ENCODE measurements at places on chromosomes 5 and 9.

GRCh38 chr9:134026581-134026980 lies 1.3 kb downstream of the BRD3OS start:
- DNase-seq, result no peak

GRCh38 chr9:122860319-122861142 lies 32.1 kb upstream of the PDCL start:
- no peak for DNase-seq

GRCh38 chr5:137294604-137295003 lies 204.5 kb downstream of the SPOCK1 start:
- DNase-seq, result no peak

- DNase-seq, result no peak
Observed at GRCh38 chr5:1794901-1795290, 4.7 kb downstream of the MRPL36 start.

DNA sequence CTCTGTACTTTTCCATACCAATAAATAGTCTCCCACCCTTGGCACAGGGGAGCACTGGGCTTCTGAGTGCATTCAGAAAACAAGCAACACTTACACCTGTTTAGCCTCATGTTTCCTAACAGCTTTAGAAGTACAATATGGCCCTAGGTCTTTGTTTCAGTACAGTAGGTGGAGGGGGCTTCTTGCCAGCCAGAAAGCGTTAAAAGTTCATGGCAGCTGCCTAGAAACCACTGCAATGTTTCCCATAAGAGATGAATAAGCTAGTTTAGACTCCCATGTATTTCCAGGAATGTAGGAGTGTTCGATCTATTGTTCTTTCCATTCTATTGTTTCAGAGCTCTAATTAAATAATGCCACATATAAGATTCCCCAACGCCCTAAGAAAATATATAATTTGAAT lies 444.8 kb downstream of the ARHGEF28 start:
- no peak for DNase-seq

GRCh38 chr9:11206925-11207324 lies 594.1 kb upstream of the PTPRD start:
- DNase-seq, result no peak

DNA sequence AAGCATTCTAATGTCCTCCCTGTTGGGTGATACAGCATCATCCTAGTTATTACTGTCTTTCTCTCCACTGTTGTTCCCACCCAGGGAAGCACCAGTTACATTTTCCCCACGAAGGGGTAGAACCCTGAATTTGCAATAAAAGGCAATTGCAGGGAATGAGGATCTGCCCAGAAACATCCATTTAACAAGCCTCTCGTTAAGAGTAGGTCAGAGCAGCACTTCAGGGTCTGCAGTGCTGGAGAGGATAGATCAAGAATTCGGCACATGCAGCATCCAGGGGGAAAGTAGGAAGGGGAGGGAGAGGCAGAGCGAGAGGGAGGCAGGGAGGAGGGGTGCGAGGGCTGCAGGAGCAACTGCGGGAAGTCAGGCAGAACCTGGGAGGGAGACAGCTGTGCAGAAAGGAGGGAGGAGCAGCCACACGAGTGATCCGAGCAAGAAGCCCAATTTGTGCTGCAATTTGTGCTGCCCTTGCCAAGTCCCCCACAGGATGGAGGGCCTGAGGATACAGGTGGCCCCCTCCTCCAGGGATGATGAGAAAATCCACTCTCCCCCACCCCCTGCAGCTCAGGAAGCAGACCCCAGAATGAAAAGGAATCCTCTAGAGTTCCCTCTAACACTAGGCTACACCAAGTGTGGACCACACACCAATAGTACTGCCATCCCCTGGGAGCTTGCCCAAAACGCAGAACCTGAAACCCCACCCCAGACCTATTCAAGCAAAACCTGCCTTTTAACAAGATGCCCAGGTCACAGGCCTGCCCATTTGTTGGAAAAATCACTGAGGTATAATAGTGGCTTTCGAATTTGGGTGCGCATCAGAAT lies 62.2 kb downstream of the EPB41L4B start:
- DNase-seq, result no peak

DNA sequence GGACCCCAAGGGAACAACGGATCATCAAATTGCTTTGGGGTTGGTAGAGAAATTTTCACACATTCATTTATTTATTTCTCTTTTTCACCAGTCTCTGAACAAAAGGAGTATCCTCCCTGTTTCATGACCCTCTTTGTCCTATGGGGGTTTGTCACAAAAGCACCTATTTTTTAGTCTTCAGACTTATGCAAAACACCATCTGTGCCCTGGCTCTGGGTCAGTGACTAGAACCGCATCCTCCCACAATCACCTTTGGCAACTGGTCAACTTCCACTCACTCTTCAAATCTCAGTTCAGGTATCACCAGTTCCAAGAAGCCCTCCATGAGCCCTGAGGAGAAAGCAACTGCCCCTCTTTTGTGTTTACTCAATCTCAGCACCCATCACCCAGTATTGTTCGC lies 395.7 kb downstream of the CDK5RAP2 start:
- DNase-seq, result no peak

- DNase-seq, result no peak
Observed at GRCh38 chr5:71982717-71983395, 124.4 kb upstream of the MAP1B start.

DNA sequence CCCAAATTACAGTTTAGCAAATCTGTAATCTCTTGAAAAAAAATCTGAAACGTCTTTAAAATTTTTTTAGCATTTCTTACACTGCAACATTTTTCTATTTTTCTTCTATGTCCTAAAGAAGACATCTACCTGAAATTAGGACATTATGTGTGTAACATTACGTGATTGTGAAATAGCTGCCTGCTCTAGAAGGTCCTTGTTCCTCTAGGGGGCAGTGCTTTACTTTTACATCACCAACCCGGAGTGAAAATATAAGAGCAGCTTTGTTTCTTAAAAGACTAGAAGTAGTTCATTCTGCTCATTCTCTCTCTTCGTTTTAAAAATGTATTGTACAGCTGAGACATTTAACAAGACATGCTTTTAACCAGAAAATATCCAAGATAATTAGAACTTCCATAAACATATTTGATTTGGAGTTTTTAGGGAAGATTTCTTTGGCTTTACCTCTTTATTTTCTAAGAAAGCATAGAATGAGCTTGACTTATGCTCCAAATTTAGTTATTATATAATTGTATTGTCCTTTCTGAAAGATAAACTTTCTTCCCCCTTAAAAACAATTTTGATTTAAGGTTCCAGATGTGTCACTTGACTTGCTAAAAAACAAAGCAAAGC lies 48.1 kb upstream of the RIOK2 start:
- peak; percentile 21 for DNase-seq

Measured in naive thymus-derived CD4-positive, alpha-beta T cell (primary cell).